ENCODE measurements at places on chromosomes 12 and 14. TPM values are rescaled to one million over a fixed set of nuclear protein-coding genes. Genes with fewer than 3 reads are reported as not detected.

PLEKHG7 gene
- not detected for polyA plus RNA-seq

TRHDE gene
- polyA plus RNA-seq, result 1.4 TPM

DBX2 gene
- not detected for polyA plus RNA-seq

KCNC2 gene
- not detected for polyA plus RNA-seq

TAS2R30 gene
- polyA plus RNA-seq, result not detected

OR4E2 gene
- not detected for polyA plus RNA-seq

OTOGL gene
- polyA plus RNA-seq, result 0.06 TPM

MAP1LC3B2 gene
- 9.0 TPM for polyA plus RNA-seq

RNASE7 gene
- not detected for polyA plus RNA-seq

C12orf57 gene
- 247 TPM for polyA plus RNA-seq

GNG2 gene
- polyA plus RNA-seq, result 16.5 TPM

RERGL gene
- 0.77 TPM for polyA plus RNA-seq

DDX55 gene
- 16.5 TPM for polyA plus RNA-seq

BTBD6 gene
- 5.9 TPM for polyA plus RNA-seq

TXNDC16 gene
- 1.9 TPM for polyA plus RNA-seq

ANKS1B gene
- polyA plus RNA-seq, result not detected

GRCh38 chr12:80988986-80989385, 51.3 kb upstream of the LIN7A start:
- peak; percentile 4 for DNase-seq

- DNase-seq, result no peak
Observed at GRCh38 chr12:40469736-40470135, 222.5 kb upstream of the CNTN1 start.

- peak; percentile 83 for DNase-seq
Observed at GRCh38 chr12:92144631-92145480, 790 bp downstream of the BTG1 start.

GRCh38 chr12:52207106-52207505, 15.3 kb upstream of the KRT80 start:
- no peak for DNase-seq

- DNase-seq, result peak; percentile 62
Observed at GRCh38 chr14:81464253-81465002, 64.3 kb upstream of the STON2 start.

DNA sequence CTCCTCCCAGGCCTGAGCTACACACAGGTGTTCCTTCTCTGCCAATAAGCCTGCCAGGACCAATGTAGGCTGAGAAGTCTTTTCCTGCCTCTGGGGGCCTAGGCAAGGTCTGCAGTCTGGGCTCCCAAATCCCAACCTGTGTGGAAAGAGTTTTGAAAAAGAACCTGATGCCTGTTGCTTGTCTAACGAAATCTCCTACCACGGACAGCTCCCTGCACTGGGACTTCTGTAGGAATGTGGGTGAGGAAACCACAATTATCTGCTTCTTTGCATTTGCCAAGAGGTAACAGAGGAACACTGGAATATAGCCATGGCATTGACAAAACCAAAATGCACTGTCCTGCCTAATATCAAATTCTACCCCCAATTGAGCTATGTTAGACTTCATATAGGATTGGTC, 877.0 kb upstream of the TMEM132C start:
- peak; percentile 84 for DNase-seq

GRCh38 chr12:107903341-107904061, 129.0 kb downstream of the ASCL4 start:
- DNase-seq, result peak; percentile 39

DNA sequence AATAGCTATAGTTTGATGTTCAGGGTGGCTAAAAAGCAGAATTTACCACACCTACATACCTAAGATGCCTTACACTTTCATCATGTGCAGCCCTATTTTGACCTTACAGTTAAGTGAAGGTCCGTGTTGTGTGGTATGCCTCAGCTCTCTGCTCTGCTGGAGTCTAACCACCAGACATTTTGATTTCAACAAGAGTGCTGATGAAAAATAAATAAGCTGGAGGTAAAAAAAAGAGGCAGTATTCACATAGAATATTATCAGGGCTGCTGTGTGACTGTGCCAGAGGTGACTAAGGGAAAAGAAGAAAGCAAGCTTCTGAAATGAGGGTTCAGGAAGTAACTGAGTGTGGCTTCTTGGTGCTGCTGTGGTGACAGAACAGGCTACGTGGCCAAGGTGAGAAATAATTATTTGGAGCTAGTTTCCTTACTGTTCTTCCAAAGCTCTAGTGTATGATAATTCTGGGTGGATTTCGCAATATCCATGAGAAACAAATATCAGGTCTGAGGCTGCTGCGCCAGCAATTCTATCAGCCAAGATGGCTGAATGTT, 188.8 kb downstream of the STXBP6 start:
- DNase-seq, result peak; percentile 70

- peak; percentile 5 for DNase-seq
Observed at GRCh38 chr12:75784591-75784990, 247.0 kb downstream of the PHLDA1 start.

GRCh38 chr12:67484791-67485480, 163.6 kb upstream of the DYRK2 start:
- DNase-seq, result no peak

DNA sequence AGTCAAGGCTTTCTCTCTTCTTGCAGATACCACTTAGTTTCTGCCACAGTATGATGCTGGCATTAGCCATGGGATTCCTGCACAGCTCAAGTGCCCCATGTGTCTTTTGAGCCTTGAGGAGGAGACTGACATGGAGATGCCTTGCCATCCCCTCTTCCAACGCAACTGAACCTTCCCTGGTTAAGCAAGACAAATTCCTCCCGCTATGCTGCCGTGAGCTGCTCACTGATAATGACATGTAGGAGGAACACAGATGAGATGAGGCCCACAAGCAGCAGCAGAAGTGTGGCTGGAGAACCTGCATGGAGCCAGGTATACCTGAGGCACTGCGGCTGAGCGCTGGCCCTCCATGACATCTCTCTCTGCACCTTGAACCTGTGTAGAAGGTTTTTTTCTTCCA, 15.4 kb upstream of the PPP1R1A start:
- no peak for DNase-seq

DNA sequence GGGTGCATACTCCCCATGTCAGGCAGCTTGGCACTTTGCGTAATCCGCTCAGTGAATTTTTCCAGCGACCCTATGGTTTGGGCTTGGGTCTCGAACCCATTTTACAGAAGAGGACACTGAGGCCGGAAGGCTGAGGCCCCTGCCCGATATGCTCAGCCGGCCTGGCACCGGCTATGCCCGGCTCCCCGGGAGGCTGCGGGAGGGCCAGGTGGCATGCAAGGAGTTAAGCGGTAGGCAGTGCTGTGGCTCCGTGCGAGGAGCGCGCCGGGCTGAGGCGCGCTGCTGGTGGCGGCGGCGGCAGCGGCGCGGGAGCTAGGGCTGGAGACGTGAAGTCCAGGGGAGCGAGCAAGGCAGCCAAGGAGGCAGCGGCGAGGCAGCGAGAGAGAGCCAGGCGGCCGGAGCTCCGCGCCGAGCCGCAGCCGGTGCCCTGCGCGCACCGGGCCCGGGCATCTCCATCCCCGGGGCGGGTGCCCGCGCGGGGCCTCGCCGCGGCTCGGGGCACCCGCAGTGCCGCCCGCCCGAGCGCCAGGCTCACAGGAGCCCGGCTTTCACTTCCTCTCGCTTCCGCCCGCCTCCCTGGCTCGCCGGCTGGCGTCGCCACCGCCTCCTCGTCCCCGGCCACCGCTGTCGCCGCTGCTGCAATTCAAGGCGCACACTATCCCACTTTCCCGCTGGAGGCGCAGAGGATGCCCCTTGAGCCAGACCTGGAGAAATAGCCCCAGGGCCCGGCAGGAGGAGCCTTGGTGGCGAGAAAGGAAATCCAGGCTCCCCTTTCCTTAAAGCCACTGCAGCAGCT, at the start of gene WSCD2:
Gene WSCD2 (plus strand): TSS at position 272 of the 796 bp plus-strand sequence. CDS start 66,545 bp downstream, outside the sequence.
- DNase-seq, result peak; percentile 47

DNA sequence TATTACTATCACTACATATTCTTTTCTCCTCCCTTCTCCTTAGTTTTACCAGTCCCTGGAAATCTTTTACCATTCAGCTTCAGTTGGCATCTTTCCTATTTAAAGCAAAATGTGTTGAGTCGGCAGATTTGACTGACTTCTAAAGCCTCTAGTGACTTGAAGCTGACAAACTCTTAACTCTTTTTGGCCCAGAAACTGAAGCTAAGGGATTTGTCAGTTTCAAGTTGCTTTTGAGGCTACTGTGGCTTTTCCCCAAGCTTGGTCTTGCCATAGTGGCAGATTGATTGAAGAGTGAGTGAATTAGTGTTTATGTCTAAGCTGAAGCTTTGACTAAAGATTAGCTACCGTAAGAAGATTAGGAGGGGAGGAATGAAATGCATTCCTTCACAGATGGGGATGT, 104.0 kb downstream of the ETNK1 start:
- no peak for DNase-seq

DNA sequence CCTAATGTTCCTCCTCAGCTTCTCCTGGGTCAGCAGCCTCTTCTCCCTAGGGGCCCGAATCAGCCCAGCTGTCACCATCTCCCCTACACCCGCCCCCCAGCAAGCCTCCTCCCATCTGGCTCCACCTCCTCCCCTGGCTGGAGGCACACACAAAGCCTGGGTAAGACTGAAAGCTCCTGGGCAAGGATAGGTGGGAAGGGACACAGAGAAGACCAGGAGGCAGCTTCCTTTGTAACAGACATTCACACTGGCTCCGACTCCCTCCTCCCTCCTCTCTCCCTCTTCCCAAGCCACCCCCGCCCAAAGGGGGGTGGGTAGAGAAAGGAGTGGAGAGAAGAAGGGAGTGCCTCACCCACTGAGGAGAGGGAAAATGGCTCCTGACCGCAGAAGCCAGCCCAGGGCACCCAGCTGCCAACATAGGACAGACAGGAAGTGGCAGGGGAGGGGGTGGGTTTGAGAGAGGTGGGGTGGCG, 4.0 kb downstream of the CHD4 start:
- DNase-seq, result peak; percentile 53

- no peak for DNase-seq
Observed at GRCh38 chr12:83016991-83017390, 330.3 kb downstream of the TMTC2 start.

DNA sequence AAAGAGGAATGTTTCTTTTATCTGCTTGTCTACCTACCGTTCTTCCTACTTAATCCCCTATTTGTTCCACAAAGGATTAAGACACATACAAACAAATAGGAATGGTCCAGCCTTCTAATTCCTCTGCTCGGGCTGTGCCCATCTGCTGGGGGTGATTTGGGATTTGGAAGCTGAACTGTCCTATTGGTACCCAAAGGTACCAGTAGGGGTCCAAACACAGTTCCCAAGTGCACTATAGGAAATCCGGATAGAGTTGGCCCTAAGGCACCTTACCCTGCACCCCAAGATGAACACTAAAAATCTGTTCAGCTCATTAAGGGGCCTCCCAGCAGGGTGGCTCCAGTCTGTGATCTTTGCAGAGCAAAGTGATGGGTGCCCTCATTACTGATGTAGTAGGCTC, 566.9 kb downstream of the NRXN3 start:
- DNase-seq, result no peak

DNA sequence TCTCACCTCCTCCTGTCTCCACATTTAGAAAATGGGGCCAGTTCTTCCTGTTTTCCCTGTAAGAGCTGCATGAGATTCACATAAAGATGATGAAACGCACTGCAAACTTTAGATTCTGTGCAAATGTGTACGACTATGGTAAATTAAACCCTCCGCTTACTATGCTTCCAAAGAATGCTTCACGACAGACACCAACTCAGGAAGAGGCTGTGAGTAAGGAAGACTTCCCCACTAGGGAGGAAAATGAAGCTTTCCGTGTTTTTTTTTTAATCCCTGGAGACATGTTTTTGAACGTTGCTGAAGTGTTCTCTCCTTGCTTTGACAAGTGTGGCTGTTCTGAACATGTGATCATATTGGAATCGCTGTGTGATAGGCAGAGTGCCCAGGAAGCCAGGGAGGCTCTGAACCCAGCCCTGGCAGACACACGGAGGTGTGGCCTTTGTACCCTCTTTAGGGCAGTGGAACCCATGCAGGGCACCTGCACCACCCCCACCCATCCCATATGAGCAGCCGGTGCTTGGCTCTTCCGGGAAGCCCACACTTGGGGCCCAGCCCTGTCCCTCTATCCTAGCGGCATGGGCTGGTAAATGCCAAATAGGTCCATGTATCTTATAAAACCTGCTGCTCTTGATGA, 7.5 kb upstream of the SYNE3 start:
- peak; percentile 51 for DNase-seq

GRCh38 chr12:130044991-130045621, 117.2 kb upstream of the FZD10 start:
- no peak for DNase-seq

DNA sequence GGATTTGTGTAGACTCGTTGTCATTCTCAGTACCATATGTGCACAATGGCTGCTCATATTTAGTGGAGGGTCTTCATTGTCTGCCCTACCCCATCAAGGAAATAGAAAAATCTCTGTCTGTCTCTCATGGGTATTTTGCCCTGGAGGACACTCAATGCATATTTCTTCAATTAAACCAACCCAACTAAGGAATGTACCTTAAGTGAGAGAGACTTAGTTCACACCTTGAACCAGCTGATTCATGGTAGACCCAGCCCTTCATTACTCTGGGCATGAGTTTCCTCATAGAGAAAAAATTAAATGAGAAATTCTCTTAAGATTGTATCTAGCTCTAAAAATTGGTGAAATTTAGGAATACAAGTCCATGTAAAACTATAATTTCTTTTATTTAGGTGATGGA, 107.1 kb upstream of the PLEKHG7 start:
- DNase-seq, result no peak

- DNase-seq, result peak; percentile 41
Observed at GRCh38 chr12:115203701-115204100, 519.7 kb upstream of the TBX3 start.

DNA sequence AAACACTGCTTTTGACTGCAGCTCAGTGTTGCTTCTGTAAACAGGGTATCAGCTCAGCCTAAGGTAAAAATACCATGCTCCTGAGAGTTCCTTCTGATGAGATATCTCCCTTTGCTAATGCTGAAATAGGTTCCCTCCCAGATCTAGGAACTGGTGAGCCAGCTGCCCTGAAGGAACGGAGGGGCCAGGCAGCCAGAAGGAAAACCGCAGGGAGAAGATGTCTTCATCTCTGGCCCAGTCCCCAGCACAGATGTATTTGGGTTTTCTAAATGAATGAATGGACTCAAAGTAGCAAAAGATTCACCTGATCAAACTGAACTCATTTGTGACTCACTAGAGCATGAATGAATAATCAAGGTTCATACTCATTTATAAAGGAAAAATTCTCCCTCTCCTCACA, 247.8 kb downstream of the MSRB3 start:
- peak; percentile 75 for DNase-seq

GRCh38 chr12:94149119-94149780, 873 bp downstream of the PLXNC1 start:
- DNase-seq, result peak; percentile 57

- DNase-seq, result peak; percentile 6
Observed at GRCh38 chr12:68529466-68529865, 81.2 kb upstream of the RAP1B start.

- DNase-seq, result peak; percentile 86
Observed at GRCh38 chr12:77847680-77848431, 17.2 kb downstream of the NAV3 start.

Measured in GM23248 (cell line).